Mesenteric fat pad (tissue), 1 donor: ENCODE measurements at places on chromosomes 5 and 9. TPM values are rescaled to one million over a fixed set of nuclear protein-coding genes. Genes with fewer than 3 reads are reported as not detected.

- DNase-seq, result no peak
These were observed 106.7 kb downstream of the SCAMP1 start for GRCh38 chr5:78467140-78467539.

MARVELD2 gene
- total RNA-seq, result 0.58 TPM

DNA sequence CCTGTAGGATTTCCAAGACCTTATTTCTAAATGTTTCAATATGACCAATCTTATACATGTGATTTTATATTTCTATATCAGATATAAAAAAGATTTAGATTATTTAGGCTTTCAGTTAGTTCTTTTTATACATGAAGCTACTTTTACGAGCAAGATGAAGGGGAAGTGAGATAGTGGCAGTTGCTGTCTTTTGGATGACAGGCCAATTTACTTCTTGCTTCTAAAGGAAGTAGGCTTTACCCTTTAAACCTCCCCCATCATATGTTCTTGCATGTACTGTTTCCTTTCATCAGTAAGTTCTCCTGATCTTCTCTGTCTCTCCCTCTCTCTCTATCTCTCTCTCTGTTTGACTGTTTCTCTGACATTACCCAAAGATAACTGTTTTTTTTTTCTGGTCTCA, 4.0 kb upstream of the TYRP1 start:
- no peak for DNase-seq

DNA sequence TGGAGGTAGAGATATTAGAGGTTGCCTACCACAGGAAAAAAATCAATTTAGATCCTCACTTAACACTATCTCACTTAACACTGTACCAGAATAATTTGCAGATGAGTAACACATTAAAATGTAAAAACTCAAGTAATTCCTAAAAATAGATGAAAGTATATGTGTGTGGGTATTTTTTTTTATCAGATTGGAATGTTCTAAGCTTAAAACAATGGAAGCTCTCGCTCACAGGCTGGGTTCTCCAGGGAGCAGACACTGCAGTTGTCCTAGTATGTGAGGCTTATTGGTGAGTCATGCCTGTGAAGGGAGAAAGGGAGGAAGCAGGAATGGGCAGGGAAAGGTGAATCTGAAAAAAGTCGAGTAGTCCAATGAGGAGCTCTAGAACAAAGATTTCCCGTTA, 181.3 kb upstream of the ZNF608 start:
- DNase-seq, result no peak

GRCh38 chr9:114121227-114122135, 22.4 kb upstream of the KIF12 start:
- DNase-seq, result peak; percentile 30

SCGB3A2 gene
- not detected for total RNA-seq

DNA sequence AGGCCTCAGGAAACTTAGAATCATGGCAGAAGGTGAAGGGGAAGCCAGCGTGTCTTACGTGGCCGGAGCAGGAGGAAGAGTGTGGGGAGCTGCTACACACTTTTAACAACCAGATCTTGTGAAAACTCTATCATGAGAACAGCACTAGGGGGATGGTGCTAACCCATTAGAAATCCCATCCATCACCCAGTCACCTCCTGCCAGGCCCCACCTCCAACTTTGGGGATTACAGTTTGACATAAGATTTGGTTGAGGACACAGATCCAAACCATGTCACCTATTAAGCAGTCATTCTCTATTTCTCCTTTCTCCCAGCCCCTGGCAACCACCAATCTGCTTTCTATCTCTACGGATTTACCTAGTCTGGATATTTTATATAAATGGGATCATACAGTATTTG, 26.9 kb downstream of the PBX3 start:
- DNase-seq, result no peak

- no peak for DNase-seq
These were observed 142.0 kb downstream of the ZCCHC7 start for GRCh38 chr9:37262410-37262809.

TEX48 gene
- total RNA-seq, result not detected

- DNase-seq, result no peak
These were observed 10.9 kb downstream of the RALGDS start for GRCh38 chr9:133109931-133110650.

ADCY2 gene
- 1.2 TPM for total RNA-seq

- DNase-seq, result no peak
These were observed 143.3 kb downstream of the RAPGEF6 start for GRCh38 chr5:131491749-131492148.

RORB gene
- total RNA-seq, result 0.06 TPM

DNA sequence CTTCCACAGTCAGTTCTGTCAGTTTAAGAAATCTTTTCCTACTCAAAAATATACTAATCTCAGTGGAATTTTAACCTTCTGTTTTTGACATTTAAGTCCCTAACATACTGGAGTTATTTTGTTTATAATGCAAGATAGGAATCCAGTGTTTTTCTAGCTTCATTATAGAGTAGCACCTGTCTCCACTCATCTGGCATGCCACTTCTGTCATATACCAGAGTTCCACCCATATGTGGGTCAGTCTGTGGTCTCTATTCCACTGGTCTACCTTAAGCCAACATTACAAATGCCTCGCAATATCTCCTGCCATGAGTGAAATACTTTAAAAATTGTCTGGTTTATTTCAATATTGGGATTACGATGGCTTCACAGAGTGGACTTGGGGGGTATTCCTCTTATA, 42.9 kb downstream of the RNF145 start:
- DNase-seq, result no peak

- no peak for DNase-seq
These were observed 56.0 kb upstream of the SARDH start for GRCh38 chr9:133794016-133794760.

MARCOL gene
- total RNA-seq, result not detected
